ENCODE measurements at places on chromosomes 2 and 18. TPM values are rescaled to one million over a fixed set of nuclear protein-coding genes. Genes with fewer than 3 reads are reported as not detected.

DNA sequence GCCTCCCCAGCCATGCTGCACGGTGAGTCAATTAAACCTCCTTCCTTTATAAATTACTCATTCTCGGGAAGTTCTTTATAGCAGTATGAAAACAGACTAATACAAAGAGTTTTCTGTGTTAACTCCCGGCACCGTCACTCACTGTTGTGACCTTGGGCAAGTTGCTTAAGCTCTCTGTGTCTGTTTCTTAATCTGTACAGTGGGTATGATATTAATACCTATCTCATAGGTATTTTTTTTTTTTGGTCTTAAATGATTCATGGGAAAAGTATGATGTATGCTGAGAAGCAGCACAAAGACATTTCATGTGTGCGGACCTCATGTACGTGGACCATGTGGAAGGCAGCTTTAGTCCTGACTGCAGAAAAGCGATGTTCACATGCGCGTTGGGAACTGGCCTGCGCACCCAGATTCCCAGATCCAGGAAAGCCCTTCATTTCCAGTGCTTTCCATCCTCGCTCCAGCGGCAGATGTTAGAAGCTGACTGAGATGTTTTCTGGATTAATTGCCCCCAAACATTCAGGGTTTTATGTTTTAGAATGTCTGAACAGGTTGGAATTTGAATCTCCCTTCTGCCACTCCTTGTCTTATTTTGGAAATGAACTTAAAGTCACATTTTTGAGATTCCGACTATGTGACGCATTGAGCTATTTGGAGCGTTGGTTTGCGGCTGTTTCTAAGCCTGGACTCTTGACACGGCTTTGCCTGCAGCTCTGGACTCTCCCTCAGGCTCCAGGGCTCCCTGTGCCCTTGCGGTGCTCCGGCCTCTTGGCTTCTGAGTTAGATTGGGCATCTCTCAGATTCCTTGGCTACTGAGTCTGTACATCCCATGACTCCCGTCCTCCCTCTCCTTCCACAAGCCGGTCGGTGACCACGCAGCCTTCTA lies 61.4 kb downstream of the SLC4A3 start:
- DNase-seq = no peak

DNA sequence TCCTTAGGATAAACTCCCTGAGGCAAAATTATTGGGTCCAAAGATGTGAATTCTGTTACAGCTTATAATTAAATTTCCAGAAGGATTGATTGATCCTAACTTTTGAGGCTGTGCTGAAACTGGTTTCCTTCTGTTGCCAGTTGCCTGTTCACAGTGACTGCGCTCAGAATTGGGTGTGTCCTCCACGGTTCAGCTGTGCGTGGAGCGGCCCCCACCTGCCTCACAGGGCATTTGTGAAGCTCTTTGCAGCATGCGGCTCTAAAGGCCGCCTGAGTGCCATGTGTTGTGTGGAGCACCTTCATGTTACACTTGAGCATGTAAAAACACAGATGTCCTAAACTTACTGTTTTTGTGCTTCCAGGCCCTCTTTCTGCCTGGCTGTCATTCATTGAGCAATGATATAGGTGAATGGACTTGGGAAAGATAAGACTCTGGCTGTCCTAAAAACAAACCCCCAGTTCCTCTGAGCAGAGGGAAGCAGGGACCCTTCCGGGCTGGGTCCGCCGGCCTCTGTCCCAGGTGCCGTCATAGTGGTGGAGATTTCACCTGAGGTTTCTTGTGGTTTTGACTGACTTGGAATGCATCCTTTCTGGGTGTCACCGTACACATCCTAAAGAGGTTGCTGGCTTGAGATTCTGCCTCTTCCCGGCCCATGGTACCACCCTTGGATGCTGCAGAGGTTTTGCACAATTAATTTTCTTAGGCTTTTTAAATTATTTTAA lies 173.6 kb downstream of the LDLRAD4 start:
- DNase-seq = no peak

DNA sequence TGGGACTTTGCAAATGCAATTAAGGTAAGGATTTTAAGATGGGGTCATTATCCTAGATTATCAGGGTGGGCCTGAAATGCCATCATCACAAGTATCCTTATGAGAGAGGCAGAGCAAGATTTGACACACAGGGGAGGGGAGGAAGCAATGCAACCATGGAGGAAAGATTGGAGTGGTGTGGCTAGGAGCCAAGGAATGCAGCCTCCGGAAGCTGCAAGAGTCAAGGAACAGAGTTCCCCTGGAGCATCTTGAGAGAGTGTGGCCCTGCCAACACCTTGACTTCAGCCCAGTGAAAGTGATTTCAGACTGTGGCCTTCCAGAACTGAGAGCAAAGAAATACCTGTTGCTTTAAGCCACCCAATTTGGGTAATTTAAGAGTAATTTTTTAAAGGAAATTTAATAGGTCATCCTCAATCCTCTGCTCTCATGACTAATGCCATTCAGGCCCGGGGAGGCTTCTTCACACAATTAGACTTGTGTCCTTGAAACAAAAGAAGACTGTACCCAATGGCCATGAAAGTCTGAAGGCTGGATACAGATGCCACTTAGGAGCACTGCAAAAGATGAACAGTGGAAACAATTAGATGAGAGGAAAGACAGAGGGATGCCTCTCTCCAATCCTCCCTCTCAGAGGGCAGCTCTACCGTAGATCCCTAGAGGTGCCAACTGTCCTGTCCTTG lies 250.3 kb upstream of the ID2 start:
- no peak for DNase-seq

Gene PDCD1
- under 0.01 TPM for total RNA-seq

DNA sequence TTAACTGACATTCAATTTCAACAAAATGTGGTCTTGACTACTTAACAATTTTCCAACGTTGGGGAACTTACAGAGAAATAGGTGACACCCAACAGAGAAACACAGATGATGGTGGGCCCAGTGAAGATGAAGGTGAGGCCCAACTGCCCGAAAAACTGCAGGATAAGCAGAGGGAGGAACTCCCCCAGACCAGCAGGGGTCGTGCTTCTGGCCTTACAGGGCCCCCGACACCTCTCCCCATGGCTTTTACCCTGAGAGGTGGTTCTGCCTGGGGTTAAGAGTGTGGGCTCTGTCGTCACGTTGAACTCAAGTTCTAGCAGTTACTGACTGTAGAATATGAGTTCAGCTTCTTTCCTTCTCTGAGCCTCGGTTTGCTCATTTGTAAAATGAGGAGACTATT lies 119.5 kb upstream of the SMIM21 start:
- no peak for DNase-seq

- no peak for DNase-seq
Observed at GRCh38 chr2:17101091-17101490, 417.1 kb downstream of the RAD51AP2 start.

GRCh38 chr2:186032102-186032738 lies 293.6 kb downstream of the FSIP2 start:
- no peak for DNase-seq

DNA sequence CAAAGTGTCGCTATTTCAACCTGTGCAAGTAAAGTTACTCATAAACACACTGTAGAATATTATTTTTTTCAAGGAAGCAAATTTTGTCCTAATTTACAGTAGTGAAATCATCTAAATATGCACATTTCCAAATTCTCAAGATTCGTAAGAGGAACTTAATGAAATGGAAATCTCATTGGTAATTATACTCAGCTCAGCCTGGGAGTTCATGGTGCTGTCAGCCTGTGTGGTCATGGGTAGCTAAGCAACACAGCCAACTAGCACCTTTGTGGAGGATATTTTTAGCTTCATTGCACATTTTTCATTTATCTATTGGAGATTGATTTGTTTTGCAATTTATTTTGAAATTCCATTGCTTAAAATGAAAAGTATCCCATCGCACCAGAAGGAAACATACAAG lies 975.7 kb upstream of the ZEB2 start:
- no peak for DNase-seq

Gene PLEKHB2
- 102 TPM for total RNA-seq

- no peak for DNase-seq
Observed at GRCh38 chr2:71073475-71073874, 5.0 kb downstream of the NAGK start.

Gene RASGRP3
- total RNA-seq = 184 TPM

GRCh38 chr2:36367486-36367885 lies 11.9 kb downstream of the CRIM1 start:
- no peak for DNase-seq

GRCh38 chr2:220076734-220077133 lies 449.3 kb downstream of the SLC4A3 start:
- DNase-seq = no peak

DNA sequence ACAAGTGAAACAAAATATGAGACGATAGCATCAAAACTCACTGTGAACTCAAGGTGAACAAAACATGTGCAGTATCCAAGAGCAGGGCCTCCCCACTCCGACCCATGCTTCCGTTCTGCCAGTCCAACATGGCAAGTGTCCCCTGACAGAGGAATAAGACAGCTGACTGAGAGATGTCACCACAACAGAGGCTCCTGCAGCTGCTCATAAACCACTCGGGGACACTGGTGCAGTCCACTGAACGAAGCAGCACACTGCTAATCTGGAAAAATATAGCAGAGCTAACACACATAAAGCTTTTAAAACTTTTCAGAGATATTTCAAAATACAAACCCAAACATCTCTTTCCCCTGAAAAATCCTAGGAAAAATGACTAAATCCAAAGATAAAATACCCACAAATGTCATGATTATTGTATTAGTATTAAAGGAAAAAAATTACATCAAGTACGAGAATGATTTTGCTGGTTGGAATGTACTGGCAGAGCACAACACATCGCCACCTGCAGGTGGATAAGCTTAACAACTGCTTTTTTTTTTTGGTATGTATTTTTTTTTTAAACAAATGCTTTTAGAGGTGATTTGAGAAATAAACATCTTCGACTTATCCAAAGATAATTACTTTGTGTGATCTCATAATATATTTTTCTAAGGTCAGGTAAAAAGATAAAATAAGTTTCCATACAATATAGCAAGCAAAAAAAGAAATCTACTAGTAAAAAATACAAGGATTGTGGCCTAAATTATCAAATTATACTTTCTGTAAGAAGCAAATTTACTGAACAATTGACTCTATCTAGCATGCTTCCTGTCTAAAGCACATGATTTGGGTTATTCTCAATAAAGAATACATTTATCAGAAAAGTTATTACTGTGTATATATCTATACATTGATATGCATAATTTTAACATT lies 18.6 kb downstream of the THADA start:
- peak; percentile 63 for DNase-seq

DNA sequence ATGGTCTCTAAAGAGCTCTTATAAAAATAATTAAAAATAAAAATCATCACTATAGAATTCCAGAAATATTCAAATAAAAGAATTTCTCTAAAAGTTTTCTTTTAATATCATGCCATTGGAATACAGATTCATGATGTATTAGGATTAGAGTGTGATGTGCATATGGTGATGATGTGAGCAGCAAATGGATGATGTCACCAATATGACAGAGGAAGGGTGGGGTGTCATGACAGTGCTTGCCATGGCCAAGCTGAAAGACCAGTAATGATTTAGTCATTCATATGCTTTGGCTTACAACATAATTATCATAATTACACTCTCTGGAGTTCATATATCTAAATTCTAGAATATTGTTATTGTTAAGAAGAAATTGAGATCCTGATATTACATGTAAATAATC lies 27.4 kb upstream of the TTC32 start:
- DNase-seq = no peak

Gene LYG2
- not detected for total RNA-seq

- DNase-seq = no peak
Observed at GRCh38 chr2:180075870-180076269, 68.8 kb upstream of the CWC22 start.

DNA sequence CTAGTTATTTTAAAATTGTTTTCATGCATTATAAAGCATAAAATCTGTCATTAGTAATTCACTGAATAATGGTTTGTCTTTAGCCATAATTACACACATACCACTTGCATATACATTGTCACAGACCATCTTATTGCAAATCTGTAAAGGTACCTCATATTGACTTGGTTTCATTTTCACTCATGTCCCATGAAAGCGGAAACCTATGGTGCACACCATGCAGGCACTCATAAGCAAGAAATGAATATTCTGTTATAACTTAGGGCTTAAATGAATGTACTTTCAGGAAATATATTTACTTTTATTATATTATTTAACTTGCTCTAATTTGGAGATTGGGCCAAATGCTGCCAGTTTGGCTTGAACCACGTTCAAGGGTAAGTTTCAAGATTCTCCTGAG lies 29.2 kb upstream of the STK17B start:
- DNase-seq = no peak

All from dermis microvascular lymphatic vessel endothelial cell (primary cell).